ENCODE measurements at places on chromosomes 16 and 17.

DNA sequence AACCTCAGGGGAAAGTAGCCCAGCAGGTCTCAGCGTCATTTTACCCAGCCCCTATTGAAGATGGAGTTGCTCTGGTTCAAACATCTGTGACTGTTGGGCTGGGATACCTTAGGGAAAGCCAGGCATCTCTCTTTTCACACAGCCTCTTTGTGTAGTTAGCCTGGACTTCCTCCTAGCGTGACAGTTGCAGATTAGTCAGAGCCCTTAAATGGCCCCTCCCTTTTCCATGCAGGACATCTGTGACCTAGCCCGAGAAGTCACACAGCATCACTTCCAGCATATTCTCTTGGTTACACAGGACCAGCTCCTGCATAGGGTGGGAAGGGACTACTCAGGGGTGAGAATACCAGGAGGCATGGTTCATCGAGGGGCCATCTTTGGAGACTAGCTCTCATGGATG is 375.0 kb upstream of the RBFOX1 start:
- DNase-seq: no peak

DNA sequence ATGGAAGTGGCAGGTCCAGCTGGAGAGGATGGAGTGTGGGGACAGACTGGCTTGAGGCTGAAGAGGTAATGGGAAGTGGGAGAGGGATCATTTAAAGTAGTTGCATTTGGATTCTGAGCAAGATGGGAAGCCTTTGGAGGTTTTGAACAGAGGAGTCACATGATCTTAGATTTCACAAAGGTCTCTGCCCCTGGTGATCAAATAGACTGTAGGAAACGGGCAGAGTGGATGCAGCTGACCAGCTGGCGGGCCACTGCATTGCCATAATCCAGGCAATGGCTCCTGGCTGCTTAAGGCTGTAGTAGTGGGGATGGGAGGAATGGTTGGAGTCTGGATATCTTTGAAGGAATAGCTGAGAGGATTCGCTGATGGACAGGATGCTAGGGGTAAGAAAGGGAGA is 81.5 kb downstream of the SLC6A2 start:
- DNase-seq: no peak

GRCh38 chr16:55478827-55479429 is at the start of gene MMP2:
Gene MMP2, plus strand, starts transcription at chr16:55479198. Its CDS starts 282 bp downstream, at chr16:55479480.
- DNase-seq: no peak

- DNase-seq: no peak
Measured at GRCh38 chr16:4869147-4869805, 22.0 kb downstream of the UBN1 start.

DNA sequence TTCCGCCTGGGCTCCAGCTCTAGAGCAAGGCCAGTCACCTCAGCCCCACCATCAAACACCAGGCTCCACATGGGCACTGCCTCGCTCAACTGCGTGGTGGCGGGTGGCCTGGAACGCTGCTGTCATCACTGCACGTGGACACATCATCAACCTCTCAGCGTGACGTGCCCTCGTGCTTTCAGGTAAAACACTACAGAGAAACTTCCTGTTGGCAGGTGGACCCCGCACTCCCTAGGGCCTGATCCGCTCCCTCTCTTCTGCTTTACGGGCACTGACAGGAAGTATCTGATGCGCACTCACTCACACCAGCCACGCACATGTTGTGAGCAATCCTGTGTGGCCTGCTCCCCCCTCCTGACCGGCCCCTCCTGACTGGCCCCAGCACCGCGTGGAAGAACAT is 87.4 kb downstream of the ANKRD11 start:
- DNase-seq: peak; percentile 57

DNA sequence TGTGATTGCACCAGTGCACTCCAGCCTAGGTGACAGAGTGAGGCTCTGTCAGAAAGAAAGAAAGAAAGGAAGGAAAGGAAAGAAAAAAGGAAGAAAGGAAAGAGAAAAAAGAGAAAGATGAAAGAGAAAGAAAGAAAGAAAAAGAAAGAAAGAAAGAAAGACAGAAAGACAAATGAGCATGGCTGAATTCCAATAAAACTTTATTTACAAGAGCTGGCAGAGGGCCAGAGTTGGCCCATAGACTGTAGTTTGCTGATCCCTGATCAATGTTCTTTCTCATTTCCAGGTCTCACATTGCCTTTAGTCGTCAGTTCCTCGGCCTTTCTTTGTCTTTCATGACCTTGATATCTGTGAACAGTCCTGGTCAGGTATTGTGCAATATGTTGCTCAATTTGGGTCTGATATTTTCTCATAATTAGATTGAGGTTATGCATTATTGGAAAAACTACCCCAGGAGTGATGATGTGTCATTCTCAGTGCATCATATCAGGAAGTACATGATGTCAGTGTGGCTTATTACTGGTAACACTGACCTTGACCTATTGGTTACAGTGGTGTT is 68.5 kb upstream of the MED9 start:
- DNase-seq: no peak

GRCh38 chr17:16464303-16465051 is 27.5 kb downstream of the LRRC75A start:
- no peak for DNase-seq

DNA sequence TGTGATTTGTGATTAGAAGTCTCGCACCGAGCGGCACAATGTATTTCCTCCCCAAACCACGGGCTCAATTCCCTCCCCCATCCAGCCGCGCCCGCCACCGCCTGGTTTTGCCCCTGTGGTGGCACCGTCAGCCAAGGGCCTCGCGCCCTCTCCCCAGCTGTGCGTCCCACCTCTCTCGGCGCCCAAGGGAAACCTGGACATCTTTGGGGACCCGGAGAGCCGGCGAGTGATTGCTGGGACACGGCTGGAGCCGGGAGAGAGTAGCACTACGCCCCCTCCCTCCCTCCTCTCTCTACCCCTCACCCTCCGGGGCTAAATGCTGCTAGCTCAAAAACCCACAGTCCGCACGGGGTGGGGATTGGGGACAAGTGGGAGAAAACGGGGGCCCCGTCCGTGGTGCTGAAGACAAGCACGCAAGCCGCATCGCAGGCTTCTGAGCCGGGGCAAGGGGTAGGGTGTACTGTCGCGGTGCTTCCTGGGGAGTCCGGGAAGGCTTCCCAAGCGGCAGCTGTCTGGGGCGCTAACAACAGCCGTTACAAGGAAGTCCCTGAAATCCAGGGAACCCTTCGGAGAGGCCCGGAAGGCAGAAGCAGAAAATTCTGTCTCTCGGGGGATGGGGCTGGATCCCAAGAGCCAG is 1.4 kb downstream of the CBLN1 start:
- no peak for DNase-seq

GRCh38 chr17:81039096-81039495 is 4.1 kb downstream of the BAIAP2 start:
- DNase-seq: no peak

DNA sequence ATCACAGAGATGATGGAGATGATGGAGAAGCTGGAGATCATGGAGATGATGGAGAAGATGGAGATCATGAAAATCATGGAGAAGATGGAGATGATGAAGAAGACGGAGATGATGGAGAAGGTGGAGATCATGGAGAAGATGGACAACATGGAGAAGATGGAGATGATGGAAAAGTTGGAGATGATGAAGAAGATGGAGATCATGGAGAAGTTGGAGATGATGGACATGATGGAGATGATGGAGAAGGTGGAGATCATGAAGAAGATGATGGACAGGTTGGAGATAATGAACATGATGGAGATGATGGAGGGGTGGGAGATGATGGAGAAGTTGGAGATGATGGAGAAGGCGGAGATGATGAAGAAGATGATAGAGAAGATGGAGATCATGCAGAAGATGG is 34.5 kb downstream of the RBFOX3 start:
- DNase-seq: no peak

- DNase-seq: no peak
Measured at GRCh38 chr17:27485716-27486495, 29.7 kb downstream of the KSR1 start.

DNA sequence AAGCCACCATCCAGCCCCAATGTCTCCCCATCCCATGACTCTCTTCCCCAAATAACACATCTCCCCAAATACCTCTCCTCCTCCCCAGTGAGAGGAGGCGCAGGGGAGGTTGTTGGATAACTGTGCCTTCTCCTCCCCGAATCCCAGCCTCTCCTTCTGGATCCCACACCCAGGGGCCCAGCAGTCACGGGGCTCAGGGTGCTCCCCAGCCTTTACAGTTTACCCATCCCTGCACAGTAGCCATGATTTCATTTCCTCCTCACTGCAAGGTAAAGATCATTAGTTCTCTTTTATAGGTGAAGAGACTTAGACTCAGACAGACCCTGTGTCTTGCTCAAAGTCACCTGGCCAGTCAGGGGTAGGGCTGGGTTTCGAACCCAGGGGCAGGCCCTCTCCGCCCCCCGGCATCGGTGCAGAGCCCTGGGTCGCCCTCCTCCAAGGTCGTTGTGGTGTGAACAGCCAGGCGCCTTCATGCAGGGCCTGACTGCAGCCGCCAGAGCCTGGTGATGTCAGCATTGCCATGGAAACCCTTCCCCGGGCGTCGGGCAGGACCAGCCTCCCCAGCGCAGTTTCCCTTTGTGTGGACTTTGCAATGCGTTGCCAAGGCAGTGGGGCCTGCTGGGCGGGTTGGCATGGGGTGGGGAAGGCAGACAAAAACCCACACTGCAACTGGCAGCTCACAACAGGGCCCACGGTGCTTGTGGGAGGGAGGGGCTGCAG is 53.3 kb upstream of the TOB1 start:
- peak; percentile 94 for DNase-seq

GRCh38 chr17:79949656-79950209 is 85.9 kb downstream of the TBC1D16 start:
- DNase-seq: no peak

DNA sequence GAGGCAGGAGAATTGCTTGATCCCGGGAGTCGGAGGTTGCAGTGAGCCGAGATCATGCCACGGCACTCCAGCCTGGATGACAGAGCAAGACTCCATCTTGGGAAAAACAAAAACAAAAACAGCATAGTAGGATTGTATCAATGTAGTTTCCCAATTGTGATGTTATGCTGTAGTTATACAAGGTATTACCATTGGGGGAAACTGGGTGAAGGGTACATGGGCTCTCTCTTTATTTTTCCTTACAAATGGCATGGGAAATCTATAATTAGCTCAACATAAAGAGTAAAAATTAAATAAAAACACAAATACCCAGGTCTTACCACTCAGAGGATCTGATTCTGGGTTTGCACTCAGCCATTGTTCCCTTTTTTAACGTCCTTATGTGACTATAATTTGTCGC is 107.9 kb downstream of the KATNIP start:
- no peak for DNase-seq

- no peak for DNase-seq
Measured at GRCh38 chr16:83389751-83390150, 418.0 kb upstream of the HSBP1 start.

DNA sequence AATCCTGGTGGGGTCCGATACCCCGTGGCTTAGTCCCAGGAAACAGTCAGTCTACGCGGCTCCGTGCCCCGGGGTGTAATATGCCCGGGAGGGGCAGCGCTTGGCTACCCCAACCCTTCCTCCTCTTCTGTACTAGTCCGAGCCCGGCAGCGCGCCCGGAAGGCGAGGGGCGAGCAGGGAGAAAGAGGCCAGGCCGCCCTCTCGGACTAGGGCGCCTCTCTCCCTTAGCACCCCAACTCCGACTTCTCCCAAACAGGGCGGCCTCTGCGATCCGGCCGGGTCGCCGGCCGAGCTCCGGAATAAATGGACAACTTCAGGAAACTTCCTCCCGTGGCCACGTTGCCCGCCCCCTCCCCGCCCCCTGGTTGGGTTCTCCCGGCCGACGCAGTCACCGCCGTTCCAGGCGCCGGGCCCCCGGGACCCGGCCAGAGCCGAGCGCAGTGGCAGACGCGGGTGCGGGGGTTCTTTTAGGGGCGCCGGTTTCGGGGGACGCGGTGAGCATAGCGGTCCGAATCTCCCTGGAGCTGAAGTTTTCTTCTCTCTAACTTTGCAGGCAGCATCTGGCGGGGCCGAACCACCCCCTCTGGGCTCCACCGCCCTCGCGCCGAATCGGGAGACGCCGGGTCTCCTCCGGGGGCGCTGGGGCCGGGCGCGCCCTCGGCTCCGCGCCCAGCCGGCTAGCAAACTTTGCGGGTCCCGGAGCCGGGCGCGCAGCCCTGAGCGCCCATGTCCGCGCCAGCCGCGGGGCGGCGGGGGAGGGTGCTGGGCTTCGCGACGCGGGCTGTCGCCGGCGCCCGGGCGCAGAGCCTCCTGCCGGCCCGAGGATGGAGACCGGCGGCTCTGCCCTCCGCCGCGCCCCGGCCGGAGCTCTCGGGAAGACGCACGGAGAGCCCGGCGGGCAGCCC is at the start of gene SDK2:
Gene SDK2 (minus strand): TSS at position 301 of the 905 bp plus-strand sequence. CDS start 357 bp downstream, outside the sequence.
- no peak for DNase-seq

- no peak for DNase-seq
Measured at GRCh38 chr17:60229188-60229802, 79.5 kb downstream of the CA4 start.

DNA sequence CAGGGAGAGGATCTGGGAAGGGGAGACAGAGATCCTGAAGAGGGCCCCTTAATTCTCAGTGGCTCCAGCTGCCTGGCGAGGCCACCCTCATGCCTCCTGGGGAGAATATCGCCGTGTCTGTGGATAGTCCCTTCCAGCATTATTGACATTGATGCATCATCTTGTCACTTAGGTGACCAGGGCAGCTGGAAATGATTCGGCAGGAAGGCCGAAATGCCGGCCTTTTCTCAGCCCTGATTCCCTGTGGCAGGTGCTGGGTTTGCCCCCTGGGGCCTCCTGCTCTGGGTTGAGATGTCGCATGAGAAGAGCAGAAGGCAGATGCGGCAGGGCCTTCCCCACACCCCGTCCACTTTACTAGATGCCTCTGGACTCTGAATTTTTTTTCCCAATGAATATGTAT is 89.5 kb downstream of the RAP1GAP2 start:
- no peak for DNase-seq

- DNase-seq: no peak
Measured at GRCh38 chr16:4298761-4299522, 16.9 kb upstream of the GLIS2 start.

- no peak for DNase-seq
Measured at GRCh38 chr16:55297910-55298479, 26.0 kb upstream of the IRX6 start.

DNA sequence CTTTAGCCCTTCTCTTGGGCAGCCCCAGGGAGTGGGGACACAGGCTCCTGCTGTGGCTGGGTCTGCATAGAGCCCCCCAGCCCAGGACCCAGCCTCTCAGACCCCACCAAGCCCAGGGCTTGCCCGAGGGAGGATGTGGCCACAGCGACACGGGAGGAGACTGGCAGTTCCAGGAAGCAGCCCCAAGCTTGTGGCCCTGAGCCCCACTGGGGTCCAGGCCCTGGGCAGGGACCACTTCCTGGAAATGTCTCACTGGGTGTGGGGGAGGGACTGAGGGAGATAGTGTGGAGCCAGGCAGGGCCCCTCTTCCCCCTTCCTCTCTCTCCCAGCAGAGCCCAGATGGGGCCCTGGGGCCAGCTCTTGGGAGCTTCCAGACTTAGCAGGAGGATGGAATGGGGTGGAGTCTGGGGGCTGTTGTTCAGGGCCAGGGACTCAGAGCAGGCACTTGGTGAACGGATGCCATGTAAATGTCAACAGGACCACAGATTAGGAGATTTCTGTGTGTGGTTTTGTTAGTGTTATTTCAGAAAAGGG is 35.3 kb downstream of the ADGRG5 start:
- DNase-seq: no peak

Measured in CD4-positive, alpha-beta T cell (primary cell).